ENCODE measurements at places on chromosomes 12 and 14. TPM values are rescaled to one million over a fixed set of nuclear protein-coding genes. Genes with fewer than 3 reads are reported as not detected.

GRCh38 chr14:36067428-36068187 is 108.9 kb downstream of the PTCSC3 start:
- no peak for DNase-seq

The FAM177A1 gene
- total RNA-seq = 116 TPM

DNA sequence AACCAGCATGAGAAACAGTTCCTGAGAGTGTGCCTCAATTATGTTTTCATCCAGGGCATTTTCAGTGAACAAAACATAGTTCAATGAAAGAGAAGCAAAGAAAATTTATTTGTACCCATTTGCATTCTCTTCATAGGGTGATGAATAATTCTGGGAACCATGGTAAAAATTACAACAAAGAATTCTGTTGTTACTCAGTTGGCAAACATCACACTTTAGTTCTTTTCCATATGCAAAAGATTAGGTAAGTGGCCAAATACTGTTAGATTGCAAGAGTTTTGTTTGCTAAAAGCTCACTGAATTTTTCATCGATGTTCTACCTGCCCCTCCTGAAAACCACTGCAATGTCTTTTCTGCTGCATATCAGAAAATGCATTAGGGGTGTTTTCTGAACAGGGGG is 132.4 kb upstream of the RGS6 start:
- no peak for DNase-seq

The GRIP1 gene
- total RNA-seq = not detected

DNA sequence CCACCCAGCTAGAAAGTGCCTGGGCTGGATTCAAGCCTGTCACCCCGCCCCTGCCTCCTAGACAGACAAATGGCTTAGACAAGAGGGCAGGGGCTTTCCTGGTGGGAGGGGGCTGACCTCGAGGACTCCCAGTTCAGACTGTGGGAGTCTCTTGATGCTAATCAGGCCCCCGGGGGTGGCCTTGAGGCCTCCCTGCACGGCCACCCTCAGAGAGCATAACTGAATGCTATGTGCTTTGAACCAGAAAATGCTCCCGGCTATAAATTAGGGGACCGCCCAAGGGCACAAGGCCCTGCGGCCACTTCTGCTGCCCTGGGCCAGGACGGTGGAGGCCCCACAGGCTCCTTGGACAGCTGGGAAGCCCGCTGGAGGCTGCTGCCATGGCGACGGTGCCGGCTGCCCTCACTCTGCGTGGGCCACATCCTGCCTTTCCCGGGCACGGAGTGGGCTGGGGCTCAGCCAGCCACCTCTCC is 111.0 kb upstream of the NCOR2 start:
- DNase-seq = no peak
